NCI-H446 treated with DMSO at 0.1 percent for 48 hours (cell line): ENCODE measurements at places on chromosomes 13 and 19.

- DNase-seq: no peak
Measured at GRCh38 chr19:16604615-16605014, 23.4 kb downstream of the MED26 start.

DNA sequence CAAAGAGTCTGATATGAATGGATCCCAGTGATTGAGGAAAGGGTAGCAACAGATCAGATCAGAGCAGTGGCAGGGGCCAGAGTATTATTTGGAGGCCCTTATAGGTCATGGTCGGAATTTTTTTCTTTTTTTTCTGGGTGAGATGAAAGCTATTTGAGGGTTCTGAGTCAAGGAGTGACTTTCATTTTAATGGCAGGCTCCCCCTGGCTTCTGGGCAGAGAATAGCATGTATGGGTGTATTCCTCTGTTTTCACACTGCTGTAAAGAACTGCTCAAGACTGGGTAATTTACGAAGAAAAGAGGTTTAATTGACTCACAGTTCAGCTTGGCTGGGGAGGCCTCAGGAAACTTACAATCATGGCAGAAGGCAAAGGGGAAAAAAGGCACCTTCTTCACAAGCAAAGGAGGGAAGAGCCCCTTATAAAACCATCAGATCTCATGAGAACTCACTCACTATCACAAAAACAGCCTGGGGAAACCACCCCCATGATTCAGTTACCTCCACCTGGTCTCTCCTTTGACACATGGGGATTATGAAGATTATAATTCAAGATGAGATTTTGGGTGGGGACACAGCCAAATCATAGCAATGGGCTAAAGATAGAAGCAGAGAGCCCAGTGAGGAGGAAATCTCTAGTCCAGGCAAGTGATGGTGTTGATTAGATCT, 3.0 kb upstream of the SLC6A16 start:
- no peak for DNase-seq

DNA sequence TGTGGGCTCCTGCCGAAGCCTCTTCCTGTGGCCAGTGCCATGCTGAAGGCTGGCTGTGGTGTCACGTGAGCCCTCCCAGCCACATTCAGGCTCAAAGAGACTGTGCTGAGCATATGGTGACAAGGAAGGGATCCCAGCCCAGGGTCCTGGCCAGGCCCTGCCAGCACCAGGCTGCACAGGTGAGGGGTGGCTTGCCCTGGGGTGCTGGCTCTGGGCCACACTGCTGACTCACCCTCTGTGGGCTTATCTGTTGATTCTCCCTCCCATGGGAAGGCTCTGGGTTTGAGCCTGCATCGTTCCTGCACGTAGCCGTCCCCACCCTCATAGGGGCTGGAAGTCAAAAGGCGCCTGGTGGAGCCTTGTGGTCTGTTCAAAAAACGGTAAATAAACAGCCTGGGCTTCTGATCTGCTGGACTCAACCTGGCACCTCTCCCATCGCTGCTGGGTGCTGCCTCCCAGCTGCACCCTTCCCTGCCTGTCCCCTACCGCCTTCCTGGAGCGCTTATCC, 31.1 kb downstream of the DNM2 start:
- peak; percentile 15 for DNase-seq

DNA sequence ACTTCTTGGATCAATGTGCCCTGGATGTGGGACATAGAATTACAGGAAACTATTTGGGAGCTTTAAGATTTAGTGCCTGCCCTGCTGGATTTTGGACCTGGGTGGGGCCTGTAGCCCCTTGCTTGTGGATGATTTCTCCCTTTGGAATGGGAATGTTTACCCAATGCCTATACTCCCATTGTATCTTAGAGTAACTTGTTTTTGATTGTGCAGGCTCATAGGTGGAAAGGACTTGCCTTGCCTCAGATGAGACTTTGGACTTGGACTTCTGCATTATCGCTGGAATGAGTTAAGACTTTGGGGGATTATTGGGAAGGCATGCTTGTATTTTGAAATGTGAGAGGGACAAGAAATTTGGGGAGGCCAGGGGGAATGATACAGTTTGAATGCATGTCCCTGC, 13.5 kb downstream of the SLC15A1 start:
- no peak for DNase-seq

- DNase-seq: no peak
Measured at GRCh38 chr19:5792224-5792623, 1.3 kb upstream of the DUS3L start.

DNA sequence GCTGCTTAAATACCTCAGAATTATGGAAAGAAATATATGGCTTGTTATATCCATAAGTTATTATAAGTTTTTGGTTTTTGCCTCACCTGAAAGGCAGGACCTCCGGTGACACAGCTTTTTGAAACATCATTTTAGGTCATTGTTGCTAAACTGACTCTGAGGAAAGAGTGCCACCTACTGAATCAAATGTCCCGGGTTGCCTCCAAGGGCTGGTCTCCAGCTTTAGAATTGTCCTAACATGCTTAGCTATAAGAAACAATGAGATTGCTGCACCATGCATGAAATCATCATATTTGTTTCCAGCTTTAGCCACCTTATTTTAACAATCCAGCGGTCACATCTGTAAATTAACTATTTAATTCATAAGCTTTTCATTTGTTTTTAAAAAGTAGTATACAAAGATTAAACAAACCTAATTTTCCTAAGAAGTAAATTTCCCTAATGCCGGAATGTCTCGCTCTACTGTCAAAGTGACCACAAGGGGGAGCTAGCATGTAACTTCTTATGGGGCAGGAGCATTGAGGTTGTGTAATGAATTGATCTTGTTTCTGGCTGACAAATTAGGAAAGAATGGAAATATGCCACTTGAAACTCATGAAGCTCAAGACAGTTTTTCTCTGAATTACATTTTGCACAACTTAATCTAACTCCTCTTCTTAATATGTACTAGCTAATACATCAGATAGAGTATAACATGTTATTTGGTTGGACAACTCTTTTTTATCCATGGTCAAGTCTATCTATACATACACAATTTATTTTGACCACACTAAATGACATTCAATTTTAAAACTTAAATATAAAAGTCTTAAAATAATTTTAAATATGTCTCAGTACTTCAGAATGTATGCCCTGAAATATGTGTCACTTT, 6.7 kb upstream of the PCDH17 start:
- peak; percentile 36 for DNase-seq

- no peak for DNase-seq
Measured at GRCh38 chr19:31745731-31746130, 396.5 kb upstream of the TSHZ3 start.

DNA sequence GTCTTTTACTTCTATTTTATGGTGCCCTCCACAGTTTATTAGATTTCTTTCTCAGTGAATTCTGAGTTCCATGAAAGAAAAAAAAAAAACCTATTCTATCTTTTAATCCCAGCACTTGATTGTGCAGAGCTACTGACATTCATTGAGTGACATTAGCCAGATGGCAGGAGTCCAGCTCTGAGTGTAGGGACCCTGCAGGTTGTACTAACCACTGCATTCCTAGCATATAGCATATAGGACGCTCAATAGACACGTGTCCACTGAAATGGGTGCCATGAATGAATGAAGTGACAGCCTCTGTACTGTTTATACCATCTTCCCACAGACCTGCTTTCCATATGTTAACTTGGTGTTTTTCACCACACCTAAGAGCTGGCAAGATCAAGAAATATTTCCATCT, 206.3 kb downstream of the RAP2A start:
- no peak for DNase-seq

DNA sequence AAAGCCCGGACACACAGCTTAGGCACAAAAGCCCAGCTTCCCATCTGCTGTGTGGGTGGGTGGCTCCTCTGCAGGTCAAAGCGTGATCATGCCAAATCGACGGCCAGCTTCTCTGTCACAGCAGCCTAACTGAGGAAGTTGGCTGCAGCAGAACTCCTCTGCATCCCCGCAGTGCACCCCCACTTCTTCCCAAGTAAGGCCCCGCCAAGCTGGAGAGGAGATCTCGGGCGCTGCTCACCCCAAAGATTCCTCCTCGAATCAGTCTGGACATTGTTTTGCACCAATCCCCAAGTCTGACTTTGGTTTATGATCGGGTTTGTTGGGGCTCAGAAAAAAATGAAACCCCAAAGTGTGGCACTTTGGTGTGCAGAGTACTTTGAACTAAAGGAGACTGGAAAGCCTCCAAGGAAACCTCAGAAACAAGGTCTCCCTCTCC, 19.7 kb upstream of the CPB2 start:
- no peak for DNase-seq

DNA sequence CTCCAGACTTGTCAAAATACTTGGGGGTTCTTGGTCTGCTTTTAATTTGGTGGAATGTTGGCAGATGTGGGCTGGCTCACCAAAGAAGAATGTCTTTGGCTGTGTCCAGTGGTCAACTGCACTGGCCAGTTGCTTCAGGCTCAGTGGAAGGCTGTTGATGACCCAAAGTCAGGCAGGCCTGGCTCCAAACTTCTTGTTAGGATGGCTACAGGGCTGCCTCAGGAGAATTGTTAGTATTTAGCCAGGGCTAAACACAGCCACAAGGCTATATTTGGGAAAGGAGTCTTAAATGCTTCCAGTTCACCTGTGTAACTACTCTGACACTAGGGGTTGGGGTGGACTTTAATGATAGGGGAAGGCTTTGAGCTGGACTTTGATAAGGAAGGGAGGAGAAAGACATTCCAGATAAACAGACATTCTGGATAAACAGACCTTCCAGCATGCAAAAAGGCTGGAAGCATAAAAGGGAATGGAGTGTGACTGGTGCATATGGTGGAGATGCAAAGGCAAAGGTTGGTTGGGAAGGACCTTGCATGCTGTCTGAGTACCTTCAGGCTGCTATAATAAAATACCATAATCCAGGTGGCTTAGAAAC, 116.8 kb downstream of the FOXO1 start:
- no peak for DNase-seq

DNA sequence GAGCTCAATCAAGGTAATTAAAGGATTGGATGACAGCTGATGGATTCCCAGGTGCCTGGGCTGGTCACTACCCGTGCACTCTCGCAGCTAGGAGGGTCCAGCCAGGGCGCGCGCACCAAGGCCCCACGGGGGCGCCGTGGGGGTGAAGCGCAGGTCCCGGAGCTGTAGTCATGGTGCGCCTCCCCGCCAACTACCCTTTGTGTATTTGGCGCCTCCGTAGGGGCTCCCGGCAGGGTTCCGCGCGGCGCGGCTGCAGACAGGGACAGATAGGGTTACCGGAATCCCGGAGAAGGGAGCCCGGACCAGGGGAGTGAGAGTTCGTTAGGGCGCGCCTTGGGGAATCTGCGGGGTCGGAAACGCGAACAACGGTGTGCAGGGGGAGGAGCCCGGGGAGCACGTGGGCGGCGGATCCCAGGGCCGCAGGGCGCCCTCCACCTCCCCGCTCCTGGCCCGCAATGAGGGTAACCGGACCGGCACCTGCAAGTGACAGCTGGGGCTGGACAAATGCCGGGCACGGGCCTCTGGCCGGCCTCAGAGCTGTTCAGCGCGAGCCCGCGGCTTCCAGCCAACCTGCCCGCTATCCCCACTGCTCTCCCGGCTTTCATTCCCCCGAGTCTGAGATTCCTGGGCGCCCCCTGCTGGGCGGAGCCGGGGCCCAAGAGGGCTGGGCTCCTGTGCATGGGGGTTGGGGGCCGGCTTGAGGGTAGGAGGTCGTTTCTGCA, 3.4 kb upstream of the PRAM1 start:
- no peak for DNase-seq

DNA sequence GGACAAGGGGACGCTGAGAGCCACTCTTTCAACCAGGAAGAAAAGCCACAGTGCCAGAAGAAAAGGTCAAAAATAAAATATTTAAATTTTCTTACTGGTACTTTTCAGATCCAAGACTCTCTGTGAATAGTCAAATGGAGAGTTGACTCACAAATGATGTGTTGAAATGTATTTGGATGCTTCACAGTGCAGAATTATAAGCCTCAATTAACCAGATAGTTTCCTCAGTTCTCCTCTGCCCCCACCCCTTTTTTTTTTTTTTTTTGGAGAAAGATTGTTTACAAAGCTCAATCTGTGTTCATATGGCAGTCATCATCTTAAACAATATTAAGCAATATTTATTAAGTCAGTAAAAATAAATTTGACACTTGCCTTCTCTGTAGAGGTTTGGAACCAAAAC, 470.8 kb downstream of the FGF9 start:
- DNase-seq: no peak

DNA sequence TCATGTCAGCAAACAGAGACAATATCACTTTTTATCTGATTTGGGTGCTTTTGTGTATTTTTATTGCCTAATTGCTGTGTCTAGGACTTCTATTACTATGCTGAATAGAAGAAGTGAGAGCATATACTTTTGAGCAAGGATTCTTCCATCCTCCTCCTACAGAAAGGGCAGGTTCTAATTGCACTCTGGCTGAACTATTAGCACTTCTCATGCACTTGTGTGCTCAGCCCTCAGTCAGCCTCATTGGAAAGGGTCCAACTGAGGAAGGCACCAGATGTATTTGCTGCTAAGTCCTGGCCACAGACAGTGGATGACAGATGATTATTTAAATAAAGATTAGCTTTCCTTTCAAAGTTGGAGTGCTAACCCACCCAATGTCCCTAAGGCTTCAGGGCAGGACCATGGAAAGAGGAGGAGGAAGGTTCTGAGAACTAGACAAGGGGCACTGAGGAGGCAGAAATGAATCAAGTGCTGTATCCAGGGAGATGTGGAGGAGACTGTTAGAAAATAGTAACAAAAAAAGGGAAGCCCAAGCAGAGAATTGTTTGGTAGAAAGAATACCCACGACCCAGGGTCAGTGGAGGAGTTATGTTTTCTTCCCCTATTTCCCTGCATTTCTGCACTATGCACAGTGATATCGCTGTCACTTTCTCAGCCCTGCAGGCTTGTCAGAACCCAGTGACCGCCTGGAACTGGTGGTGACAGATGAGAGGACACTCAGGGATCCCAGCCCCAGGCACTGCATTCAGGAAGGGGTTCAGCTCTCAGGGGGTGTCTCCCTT, 8.0 kb downstream of the LILRB4 start:
- no peak for DNase-seq

DNA sequence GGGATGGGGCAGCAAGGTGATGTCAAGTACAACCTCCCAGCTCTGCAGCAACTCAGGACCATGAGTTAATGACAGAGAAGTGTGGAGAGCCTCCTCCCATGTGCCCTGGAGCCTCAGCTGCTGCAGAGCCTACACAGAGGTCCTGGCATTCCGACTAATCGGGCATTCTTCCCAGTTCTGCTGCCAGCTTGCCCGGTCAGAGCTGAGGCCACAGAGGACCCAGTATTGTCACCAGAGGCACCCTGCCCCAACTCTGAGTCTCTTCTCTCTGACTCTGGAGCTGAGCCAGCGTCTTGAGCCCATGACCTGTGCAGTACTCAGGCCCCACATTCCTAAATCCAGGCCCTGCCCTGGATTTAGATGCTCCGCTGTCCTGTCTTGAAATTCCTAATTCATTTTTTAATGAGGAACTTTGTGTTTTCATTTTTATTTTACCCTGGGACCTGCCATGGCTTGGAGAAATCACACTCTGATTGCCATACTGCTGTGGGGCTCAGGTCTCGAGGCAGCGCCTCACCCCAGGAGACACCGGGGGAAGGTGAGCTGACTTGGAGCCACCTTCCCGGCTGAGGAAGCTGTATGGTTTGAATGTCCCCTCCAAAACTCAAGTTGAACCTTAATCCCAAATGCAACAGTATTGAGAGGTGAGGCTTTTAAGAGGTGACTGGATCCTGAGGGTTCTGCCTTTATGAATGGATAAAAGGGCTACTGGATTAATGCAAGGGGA, 144.9 kb upstream of the ZNF507 start:
- no peak for DNase-seq

GRCh38 chr13:97281028-97281427, 58.9 kb downstream of the MBNL2 start:
- no peak for DNase-seq
